ENCODE measurements at places on chromosomes 12 and 14.
A peak's percentile ranks its signal among the peaks of the same experiment; 100 is the strongest.

DNA sequence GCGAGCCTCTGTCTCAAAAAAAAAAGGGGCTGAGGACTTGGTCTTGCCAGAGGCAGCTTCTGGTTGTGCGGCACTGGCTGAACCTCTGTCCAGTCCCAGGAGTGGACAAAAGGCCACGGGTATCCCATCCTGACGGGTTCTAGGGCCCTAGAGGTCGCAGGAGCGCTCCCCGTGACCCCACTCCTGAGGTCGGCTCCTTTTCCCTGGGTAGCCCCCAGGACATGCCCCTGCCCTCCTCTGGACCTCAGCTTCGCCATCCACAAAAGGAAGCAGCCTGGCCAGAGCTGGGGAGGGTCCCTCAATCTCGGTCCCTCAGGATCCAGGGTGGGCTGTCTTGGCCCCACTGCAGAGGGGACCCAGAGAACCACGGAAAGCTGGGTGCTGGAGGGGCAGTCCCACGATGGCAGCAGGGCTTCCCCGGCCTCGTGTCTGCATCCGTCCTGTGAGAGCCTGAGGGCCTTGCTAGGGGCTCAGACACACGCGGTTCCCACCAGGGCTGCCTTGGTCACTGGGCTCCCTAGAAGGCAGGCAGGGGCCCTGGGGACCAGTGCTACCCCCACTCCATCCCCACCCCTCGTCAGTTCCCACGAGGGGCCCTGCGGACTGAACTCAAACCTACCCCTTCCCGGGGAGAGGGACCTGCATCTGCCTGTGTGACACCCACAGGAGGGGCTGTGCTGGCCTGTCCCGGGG lies 31.1 kb downstream of the ASCL4 start:
- DNase-seq: no peak

GRCh38 chr14:81309511-81309910 lies 88.8 kb upstream of the GTF2A1 start:
- no peak for DNase-seq

- peak; percentile 54 for DNase-seq
Observed at GRCh38 chr12:47411966-47412365, 293.9 kb downstream of the RPAP3 start.

GRCh38 chr12:56193025-56193578 lies 3.8 kb upstream of the SMARCC2 start:
- DNase-seq: peak; percentile 66

DNA sequence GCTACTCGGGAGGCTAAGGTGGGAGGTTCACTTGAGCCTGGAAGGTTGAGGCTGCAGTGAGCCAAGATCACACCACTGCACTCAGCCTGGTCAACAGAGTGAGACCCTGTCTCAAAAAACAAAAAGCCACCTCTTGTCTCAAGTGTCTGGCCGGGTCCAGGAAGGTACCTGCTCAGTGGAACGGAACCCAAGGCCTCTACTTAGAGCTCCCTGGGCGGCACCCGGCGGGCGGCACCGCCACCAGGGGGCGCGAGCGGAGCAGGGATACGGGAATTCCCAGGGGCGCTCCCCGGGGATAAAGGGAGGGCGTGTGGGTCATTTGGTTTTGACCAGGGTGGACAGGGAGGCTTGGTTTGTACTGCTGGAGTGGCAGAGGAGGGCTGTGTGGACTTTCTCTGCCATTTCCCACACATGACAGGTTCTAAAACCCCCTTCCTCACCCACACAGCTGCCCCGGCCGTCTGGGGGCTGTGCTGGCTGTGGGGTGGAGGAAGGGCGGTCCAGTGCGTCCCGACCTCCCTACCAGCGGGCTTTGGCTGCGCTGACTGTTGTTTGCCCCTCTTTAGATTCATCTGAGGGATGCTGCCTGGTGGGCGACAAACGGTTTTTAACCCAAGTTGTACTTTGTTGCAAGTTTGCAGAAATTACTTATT lies 91.4 kb downstream of the SETD3 start:
- peak; percentile 56 for DNase-seq

DNA sequence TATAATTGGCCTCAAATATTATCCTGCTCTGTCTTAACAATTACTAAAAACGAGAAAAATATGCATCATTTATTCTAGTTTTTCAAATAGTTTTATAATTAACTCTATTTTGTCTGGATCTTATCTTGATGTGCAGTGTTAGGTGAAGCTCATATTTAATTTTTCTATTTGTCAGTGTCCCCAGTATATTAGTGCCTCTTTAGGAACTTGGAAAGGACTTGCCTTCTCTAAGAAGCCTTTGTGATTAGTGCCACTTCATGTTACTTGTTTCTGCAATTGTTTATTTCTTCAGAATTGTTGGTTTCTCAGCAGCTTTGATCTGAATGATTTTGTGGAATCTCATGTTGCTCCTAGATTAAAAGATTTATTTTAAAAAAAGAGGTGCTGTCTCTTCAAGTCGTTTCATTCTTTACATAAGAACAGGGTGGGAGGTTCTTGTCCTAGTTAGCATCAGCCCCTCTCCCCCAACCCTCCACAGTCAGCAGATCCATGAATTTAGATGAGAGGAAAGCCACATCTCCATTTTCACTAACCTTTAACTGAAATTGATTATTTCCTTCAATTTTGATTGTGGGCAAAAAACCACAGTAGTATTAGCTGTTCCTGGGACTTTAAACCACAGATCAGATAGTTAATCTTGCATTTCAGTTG lies 434.4 kb downstream of the RAD51B start:
- no peak for DNase-seq

GRCh38 chr14:69945912-69946311 lies 66.7 kb downstream of the SMOC1 start:
- DNase-seq: no peak

- DNase-seq: no peak
Observed at GRCh38 chr14:71585361-71585760, 346.9 kb upstream of the RGS6 start.

DNA sequence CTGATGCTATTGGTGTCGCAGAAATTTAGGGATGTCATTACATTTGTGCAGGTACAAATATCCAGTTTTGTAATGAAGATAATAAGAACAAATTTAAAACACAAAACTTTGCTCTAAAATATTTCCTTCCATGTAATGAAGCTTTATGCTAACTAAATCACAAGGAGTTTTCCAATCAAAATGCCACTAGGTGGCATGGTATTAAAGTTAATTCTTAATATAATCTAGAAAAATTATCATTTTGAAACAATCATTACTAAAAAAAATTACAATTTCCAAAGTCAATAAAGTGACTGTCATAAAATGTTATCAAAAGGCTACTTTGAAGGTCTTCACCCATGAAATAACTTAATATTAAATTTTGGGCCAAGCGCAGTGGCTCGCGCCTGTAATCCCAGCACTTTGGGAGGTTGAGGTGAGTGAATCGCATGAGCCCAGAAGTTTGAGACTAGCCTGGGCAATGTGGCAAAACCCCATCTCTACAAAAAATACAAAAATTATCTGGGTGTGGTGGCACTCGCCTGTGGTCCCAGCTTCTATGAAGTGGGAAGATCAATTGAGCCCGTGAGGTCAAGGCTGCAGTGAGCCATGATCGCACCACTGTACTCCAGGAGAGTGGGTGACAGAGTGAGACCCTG lies 77.4 kb downstream of the KIF21A start:
- no peak for DNase-seq

DNA sequence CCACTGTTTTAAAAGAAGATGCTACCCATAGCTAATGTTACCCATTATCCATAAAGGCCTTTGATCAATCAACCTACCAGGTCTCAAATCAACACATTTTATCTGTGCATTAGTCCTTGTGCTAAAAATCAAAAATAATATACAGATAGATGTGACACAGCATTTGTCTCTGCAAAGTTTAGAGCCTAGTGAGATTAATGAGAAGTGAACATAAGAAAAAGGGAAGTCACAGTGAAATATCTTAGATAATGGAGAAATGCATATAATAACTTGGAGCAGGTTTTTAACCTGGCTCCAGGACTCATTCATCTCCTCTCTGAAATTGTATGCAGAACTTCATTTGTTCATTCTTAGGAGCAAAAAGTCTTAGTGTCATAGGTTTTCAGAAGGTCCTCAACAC lies 7.2 kb downstream of the PDE3A start:
- DNase-seq: no peak

- no peak for DNase-seq
Observed at GRCh38 chr14:74786796-74787315, 23.7 kb downstream of the YLPM1 start.

GRCh38 chr14:39875028-39875427 lies 442.8 kb upstream of the FBXO33 start:
- no peak for DNase-seq

DNA sequence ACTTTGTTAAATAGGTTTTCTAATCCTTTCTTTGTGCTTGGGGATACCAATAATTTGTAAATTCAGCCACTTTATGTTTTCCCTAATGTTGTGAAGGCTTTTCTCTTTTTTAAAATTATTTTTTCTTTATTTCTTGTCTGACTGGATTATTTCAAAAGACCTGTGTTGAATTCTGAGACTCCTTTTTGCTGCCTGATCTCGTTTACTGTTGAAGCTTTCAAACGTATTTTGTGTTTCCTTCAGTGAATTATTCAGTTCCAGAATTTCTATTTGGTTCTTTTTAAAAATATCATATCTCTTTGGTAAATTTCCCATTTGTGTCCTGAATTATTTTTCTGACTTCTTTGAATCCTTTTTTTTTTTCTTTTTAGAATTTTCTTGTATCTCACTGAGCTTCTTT lies 241.6 kb downstream of the LRIG3 start:
- no peak for DNase-seq

DNA sequence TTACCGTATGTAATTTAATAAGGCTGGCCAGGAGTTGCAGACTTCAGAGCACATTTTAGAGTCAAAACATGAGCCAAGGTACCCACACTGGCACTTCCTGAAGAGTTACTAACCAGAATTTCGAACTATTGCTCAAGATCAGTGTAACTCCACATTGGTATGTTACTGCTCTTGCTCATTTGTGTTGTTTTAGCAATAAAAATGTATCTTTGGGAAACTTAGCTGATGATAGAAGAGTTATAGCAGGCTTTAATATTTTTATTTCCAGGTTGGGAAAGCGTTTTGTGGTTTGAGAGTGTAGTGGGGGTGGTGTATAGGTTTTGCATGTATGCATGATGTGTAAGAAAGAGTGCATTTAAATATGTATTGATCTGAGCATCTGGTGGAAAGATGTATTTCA lies 96.6 kb downstream of the SCN8A start:
- peak; percentile 55 for DNase-seq

DNA sequence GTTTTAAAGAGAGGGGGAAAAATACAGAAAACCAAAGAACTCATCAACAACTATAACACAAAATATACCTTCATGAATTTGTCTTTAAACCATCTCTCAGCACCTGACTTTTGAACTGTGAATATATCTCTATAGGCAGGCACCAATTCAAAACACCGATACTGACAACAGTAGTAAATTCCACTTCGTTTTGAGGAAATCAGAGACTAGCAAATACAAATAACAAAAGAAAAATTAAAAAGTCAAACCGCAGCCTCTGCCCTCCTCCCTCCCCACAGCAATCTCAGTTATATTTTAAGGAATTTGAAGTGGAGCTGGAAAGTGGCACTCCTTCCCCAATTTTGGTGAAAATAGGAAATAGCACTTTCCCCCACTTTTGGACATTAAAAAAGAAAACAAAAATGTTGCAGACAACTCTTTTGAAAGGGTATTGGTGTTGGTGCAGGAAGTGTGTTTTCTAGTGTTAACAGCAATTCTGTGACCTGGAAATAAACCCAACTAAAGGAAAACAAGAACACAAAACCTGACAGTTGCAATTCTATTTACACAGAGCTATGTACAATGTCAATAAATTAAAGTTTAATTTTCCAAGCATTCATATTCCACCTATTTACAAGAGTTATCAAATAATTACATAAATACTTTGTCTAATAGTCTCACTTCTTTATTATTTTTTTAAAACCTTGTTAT lies 13.5 kb downstream of the TBX3 start:
- no peak for DNase-seq

DNA sequence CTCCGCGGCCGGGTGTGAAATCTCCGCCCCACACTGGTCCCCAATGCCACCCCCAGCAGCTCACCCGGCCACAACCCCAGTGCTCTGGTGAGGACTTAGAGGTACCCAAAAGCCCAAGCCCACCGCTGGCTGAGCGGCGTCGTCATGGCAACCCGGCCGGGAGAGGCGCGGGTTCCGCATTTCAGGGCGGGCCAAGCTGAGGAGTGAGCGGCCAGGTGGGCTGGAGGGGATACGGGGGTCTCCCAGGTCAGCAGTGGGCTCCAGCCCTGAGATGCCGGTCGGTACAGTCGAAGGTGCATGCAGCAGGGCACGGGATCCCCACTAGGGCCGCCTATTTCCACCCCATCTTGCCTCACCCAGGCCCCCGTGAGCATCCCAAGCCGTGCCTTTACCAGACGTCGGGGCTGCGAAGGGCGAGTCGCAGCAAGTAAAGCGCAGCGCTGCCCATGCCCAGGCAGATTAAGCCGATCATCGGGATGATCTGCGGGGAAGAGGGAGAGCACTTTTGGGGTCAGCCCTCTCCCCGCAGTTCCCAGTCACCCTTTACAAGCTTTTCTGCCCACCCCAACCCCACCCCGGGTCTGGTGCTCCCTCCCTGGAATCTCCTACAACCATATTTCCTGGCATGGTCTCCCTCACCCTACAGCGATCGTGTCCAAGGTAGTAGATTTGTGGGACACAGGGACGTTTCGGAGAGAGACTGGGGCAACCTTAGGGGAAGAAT lies 6.9 kb downstream of the SHMT2 start:
- no peak for DNase-seq

DNA sequence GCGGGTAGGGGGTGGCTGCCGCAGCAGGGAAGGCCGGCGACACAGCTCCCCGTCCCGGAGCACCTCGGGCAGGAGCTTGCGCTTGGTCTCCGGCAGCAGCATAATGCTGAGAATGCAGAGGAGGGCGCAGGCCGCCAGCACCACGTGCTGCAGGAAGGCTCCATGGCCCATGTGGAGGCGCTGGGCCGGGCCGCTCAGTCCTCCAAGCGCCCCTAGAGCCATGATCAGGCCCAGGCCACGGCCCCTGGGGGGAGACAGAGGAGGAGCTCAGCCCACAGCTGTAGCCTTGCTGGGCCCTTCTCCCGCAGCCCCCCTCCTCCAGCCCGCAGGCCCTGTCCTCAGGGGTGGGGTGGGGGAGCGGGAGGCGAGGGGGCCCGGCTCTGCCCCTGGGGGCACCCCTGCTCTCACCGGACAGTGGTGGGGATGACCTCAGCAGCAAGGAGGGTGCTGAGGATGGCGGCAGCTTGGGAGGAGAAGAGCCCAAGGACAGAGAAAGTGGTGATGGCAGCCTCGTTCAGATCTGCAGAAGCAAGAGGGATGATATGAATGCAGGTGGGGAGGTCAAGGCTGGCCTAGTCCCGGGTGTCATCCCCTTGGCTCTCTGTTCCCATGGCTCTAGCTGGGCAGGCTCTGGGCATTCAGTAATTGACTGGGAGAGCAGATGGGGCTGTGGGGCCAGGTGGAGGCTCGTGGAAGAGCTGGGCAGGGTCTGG lies 5.8 kb downstream of the SLC22A17 start:
- no peak for DNase-seq
